Vagina (tissue), 2 donors: ENCODE measurements at places on chromosomes 6 and 20.

- H3K36me3 ChIP-seq, result no peaks in the 10 kb centered on the region
- H3K27me3 ChIP-seq, result no peaks in the 10 kb centered on the region
- H3K27ac ChIP-seq, result no peak overlapping the region
- DNase-seq, result no peak
- H3K4me1 ChIP-seq, result no peaks in the 10 kb centered on the region
Measured at GRCh38 chr20:16166737-16167136, 406.5 kb downstream of the KIF16B start.

GRCh38 chr6:20826378-20826777 is 292.1 kb downstream of the CDKAL1 start:
- H3K27me3 ChIP-seq, result no peaks in the 10 kb centered on the region
- DNase-seq, result no peak
- no peak overlapping the region for H3K4me3 ChIP-seq
- peaks cover 15% of the 10 kb centered on the region for H3K4me1 ChIP-seq
- no peaks in the 10 kb centered on the region for H3K36me3 ChIP-seq
- H3K27ac ChIP-seq, result peak overlapping the region; percentile 28

GRCh38 chr6:145865175-145865574 is 50.6 kb upstream of the FBXO30 start:
- no peaks in the 10 kb centered on the region for H3K27me3 ChIP-seq
- no peak overlapping the region for H3K27ac ChIP-seq
- no peaks in the 10 kb centered on the region for H3K4me1 ChIP-seq

DNA sequence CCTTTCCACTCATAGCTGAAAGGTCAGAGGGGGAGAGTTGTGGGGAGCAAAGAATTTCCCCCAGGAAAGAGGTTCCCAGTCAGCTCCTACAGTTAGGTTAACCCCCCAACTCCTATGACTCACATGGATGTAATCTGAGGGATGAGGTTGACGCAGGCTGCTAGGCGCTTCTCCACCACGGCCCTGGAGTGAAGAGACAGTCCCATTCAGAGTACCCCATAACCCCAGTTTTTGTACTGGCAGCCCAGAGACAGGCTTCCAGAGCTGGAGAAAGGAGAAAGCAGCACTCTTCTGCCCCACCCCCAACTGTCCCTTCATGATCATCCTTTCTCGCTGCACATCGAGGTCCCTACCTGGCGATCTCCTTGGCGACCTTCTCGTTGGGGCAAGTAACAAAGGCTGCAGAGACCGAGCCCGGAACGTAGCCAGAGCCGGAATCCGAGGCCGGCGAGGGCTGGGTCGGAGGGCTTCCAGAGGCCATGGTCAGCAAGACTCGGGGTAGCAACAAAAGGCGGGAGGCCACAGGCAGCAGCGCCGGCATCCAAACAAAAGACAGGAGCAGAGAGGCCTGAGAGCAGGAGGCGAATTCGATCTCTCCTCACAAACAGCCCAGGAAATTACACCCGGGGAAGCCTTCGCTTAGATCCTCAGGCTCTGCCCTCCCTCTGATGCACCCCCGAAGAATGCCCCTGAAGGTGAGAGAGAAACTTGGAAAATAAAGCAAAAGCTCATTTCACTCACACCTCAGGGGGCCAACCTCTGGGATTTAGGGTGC is 592 bp downstream of the CUTA start:
- DNase-seq, result no peak
- H3K4me3 ChIP-seq, result peak overlapping the region; percentile 60
- H3K4me1 ChIP-seq, result peaks cover 61% of the 10 kb centered on the region
- peak overlapping the region; percentile 98 for H3K27ac ChIP-seq
- H3K36me3 ChIP-seq, result no peaks in the 10 kb centered on the region
